ENCODE measurements at places on chromosomes 4 and X.
A peak's percentile ranks its signal among the peaks of the same experiment; 100 is the strongest.

GRCh38 chr4:38185406-38186144, 225.4 kb downstream of the PTTG2 start:
- DNase-seq, result no peak

GRCh38 chr4:11900359-11900758, 471.7 kb upstream of the HS3ST1 start:
- DNase-seq, result no peak

GRCh38 chrX:54044126-54044876, at the start of gene PHF8:
TSS of gene PHF8 (minus strand) at chrX:54044473. CDS start at chrX:54042728, 1,745 bp downstream.
- peak; percentile 94 for DNase-seq

DNA sequence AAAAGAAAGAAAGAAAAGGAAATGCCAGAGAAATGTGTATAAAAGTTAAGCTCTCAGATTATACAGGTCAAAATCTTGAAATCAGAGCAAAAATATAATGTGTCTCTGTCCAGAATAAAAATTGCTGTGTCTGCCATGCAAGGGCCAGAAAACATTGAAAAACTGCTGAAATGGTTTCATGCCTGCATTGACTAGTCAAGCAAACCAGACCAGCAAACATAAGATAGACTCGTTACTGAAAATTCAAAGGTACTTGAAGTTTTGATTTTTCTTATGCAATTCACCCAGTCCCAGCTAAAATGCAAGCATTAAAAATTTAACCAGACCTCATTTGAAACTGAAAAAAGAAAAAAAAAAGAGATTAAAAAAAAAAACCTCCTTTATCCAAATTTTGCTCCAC, 37.2 kb upstream of the NPFFR2 start:
- no peak for DNase-seq

DNA sequence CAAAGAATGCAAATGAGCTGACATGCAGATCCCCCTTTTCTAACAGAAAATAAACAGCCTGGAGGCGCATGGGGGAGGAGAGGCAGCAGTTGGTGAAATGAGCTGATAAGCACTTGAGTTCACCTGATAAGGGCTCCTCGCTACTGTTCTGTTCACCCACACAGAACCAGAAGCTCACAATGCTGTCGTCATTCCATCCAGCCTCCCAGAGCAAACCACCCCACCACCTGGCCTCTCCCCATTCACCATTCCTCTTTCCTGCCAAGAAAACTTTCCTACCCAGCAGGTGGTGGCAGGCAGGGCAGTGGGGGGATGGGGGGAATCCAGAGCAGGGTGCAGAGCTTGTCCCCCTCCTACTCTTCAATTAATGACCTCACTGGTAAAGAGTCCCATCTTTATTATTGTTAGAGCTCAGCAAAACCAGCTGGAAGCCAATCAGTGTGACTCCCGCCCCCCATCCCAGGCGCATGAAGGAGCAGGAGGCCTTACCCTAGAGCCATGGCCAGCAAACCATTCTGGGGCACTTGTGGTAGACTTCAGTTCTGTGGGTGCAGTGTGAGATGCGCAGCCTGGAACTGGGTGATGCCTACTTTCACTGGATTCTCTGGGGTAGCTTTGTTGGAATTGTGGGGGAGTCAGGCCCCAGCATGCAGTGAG, 350.3 kb downstream of the ZIC3 start:
- no peak for DNase-seq

DNA sequence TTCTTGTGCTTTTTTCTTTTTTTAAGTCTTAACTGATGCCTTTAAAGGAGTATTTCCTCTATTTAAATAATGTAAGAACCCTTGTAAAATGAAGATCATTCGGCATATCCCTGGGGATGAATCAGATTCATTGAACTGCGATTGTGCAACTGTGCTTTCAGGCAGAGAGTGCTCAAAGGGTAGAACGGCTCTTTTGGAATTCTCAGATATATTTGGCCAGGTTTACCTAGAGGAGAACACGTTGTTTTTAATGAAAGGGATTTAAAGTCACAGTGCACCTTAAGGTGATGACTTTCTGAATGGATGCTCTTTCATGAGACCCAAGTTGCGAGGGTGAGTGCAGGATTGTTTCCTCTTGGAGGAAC, 51.6 kb upstream of the ELOVL6 start:
- no peak for DNase-seq

DNA sequence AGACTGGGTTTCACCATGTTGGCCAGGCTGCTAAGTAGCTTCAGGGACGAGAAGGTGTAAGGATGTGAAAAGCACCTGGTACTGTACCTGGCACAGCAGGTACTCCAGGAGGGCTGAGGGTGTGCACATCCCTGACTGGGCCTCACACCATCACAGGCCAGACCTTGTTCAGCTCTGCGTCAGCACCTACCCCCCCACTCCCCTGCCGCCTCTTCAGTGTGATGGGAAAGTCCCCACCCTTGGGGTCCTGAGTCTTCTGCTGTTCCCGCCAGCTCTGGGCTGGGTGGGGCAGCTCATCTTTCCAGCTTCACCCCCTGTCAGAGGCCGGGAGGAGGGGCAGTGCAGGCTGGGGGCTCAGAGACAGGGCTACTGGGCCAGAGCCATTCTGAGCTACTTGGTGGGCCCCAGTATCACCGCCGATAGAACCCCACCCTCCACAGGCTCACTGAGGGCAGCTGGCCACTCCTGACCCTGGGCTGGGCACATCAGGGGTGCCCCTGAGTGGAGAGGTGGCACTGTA, 6.7 kb upstream of the SH3BP2 start:
- no peak for DNase-seq

GRCh38 chrX:97637289-97637688, 753.6 kb downstream of the RPA4 start:
- no peak for DNase-seq

DNA sequence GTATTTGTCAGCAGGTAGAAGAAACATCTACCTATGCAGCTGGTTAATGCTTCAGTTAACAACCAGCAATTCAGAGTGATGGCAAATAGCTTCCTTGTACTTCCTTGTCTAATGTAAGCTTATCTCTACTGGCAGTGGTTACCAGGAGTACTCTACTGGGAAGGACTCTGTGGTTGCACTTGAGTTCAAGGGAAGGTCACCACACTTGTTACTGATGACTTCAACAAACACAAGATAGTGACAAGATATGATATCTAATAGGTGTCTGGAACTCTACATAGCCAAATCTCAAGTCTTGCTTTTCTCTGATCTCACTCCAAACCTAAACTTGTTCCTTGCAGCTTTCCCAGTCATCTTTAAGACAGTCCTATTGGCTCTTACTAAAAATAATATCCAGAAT, 1644.9 kb upstream of the TENM3 start:
- DNase-seq, result no peak
